ENCODE measurements at places on chromosomes 2 and 18. TPM values are rescaled to one million over a fixed set of nuclear protein-coding genes. Genes with fewer than 3 reads are reported as not detected.

DNA sequence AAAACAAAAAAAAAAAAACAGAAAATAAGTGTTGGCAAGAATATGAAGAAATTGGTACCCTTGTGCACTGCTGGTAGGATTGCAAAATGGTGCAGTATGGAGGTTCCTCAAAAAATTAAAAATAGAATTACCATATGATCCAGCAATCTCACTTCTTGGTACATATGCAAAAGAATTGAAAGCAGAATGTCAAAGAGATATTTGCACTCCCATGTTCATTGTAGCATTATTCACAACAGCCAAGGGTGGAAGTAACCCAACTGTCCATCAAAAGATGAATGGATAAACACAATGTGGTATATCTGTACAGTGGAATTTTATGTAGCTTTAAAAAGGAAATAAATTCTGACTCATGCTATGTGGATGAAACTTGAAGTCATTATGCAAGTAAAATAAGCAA is 72.8 kb upstream of the POU3F3 start:
- no peak for DNase-seq

- no peak for DNase-seq
Observed at GRCh38 chr2:127426501-127427354, 8.5 kb downstream of the PROC start.

DNA sequence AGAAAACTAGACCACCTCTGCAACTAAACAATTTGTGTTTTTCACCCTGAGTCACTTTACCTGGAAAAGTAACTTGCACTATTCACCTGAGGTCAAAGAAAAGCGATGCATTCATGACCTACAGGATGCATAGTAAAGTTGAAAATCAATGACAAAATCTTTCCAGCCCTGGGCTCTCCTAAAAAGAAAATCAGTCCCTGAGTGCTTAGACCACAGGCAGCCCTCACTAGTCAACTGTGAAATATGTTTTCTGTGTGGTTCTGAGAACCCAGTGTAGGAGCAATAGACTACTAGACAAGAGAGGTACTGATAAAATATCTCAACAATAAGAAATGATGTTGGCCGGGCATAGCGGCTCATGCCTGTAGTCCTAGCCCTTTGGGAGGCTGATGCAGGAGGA is 133.1 kb downstream of the TXNL1 start:
- DNase-seq = no peak

DNA sequence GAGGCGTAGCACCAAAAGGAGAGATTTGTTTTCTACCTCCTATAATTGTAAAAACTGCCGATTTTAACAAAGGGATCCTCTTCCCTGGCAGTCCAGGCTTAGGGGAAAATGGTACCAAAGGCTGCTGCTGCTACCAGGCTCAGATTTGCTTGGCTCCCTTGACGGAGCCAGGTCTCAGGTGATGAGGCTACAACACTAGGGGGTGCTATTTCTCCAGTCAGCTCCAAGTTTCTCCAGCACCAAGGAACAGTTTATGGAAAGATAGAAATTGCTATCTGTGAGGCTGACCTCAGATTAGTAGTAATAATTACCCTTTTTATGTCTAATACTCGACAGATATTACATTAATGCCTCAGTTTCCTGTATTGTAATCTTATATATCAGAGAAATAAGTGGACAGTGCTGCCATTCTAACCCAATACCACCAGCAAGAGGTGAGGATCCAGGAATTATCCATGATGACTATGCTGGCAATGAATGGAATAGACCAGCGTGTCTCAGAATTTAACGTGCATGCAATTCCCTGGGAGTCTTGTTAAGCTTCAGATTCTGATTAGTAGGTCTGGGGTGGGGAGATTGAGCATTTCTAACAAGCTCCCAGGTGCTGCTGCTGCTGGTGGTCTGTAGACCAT is 111.3 kb downstream of the ESCO1 start:
- peak; percentile 54 for DNase-seq

GRCh38 chr2:143852759-143853158 is 667.2 kb downstream of the ZEB2 start:
- DNase-seq = no peak

GRCh38 chr2:28381225-28382180 is 11.2 kb upstream of the FOSL2 start:
- no peak for DNase-seq

DNA sequence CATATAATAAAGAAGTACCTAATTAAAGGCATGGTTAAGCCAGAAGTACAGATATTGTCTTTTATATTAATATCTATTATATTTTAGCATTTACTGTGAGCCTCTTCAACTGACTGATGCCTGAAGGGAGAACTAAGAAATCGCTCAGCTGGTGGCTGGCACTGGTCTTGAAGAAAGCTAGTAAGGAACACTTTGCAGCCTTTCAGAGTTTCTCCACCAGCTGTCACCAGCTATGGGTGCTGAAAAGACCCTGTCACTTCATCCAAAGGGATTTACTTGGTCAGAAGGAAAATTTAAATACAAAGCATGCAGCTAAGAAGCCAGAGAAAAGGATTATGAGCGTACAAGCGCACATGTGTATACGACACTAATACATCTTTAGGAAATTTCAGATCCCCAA is 525.9 kb downstream of the TMEM182 start:
- no peak for DNase-seq

- no peak for DNase-seq
Observed at GRCh38 chr2:237321746-237322145, 92.2 kb downstream of the COL6A3 start.

DNA sequence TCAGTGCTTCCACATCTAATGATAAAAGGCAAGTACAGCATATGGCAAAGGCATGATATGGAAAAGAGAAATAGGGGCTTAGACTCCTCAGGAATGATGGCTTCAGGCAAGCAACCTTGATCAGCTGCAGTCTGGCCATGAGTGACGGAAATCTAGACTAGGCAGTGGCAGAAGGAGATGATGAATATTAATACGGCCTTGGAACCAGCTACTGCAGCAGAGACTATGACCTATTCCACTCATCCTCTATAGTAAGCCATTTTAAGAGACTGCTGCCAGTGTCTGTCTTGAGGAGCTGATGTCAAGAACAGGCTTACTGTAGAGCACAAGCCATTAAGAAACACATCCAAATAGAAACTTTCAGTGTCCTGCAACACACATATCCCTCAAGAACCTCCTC is 23.7 kb downstream of the ASXL2 start:
- DNase-seq = no peak

DNA sequence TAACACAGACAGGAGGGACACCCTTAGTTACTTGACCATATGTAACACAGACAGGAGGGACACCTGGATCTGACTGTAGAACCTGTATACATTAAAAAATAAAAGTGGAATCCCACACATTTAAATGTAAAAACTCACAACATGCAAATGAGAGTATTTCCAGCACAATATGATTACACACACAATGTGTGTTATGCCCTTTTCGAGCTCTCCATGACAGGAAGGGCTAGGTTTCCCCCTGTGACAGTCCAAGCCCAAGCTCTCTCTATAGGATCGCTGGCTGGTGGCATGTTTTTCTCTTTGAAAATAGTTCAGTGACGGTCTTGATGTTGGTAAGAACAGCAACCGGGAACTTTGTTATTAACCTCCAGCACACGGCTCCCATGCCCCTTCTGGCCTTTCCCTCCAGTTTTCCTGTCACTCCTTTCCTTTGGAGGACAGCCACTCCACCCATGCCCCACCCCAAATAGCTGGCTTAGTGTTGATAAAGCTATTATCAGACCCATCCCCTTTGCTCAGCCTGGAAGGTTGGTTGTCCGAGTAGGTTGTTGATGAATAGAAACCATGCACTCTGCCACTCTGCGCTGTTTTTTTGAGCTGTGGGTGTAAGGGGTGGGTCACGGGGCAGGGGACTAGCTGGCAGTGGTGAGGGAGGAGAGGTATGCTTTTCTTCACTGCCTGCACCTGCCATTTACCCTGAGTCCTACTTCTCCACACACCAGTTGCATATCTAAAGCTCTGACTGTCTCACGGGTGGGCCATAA is 2.7 kb downstream of the RASGRP3 start:
- DNase-seq = no peak

DNA sequence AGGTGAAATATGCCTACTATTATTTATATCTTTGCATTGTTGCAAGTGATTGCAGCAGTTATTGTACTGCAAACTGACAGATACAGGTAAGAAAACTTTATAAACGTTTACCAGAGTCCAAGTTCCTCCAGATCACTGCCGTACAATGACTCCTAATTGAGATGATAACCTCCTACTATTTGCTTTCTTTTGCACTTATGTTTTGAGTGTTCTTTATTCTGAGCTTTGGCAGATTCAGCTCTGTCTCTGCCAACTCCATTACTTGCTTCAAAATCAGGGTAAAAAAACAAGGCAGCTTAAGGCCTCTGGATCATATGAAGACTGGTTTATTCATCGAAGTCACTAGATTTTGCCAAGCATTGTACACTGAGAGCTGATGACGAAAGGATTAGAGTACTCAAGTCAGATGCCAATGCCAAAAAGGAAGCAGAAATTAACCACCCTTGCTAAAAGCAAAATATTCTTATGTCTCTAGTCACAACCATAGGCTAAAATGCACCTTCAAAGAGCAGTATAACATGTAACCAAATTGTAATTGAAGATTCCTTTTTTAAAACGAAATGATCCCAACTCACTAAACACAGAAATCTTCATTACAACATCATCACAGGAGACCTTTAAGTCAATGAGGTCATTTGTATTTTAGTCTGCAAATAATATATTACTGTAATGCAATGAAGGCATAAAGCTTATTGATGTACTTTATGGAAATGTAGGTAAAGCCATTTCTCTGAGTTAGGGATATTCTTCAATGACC is 10.5 kb upstream of the IKZF2 start:
- peak; percentile 50 for DNase-seq

- peak; percentile 60 for DNase-seq
Observed at GRCh38 chr18:31555971-31556747, 35.5 kb upstream of the TTR start.

DNA sequence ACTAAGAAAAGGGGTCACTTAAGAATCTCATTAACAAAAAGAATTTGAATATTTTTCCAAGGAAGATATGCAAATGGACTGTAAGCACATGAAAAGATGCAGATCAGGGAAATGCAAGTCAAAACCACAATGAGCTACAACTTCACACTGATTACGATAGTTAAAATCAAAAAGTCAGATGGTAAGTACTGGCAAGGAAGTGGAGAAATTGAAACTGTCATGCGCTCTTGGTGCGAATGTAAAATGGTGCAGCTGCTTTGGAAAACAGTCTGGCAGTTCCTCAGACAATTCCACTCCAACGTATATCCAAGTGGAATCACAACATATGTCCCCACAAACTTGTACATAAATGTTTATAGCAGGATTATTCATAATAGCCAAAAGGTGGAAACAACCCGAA is 81.4 kb downstream of the MSH2 start:
- DNase-seq = no peak

DNA sequence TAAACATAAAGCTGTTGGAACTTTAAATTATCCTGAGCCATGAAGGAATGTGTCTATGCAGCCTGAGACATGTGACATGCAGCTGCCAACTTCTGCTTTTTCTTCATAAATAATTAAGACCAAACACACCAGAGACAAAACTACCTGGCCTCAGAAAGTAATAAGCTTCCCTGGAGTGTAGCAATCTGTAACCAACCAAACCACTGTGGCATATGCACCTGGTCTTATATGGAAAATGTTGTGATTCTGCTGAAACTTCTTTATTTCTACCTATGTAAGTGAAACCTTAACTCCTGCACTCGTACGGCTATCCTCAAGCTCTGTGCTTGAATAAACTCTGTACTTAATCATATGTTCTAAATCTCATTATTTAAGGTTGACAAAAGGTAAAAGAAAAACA is 515.0 kb downstream of the TMEM182 start:
- DNase-seq = no peak

GRCh38 chr2:72794572-72794971 is 31.3 kb downstream of the EXOC6B start:
- DNase-seq = peak; percentile 47

GRCh38 chr2:162914161-162914560 is 75.6 kb upstream of the KCNH7 start:
- peak; percentile 37 for DNase-seq

GRCh38 chr2:166074011-166074410 is 53.8 kb downstream of the SCN1A start:
- DNase-seq = no peak

- no peak for DNase-seq
Observed at GRCh38 chr2:182406221-182406620, 20.6 kb downstream of the PDE1A start.

DNA sequence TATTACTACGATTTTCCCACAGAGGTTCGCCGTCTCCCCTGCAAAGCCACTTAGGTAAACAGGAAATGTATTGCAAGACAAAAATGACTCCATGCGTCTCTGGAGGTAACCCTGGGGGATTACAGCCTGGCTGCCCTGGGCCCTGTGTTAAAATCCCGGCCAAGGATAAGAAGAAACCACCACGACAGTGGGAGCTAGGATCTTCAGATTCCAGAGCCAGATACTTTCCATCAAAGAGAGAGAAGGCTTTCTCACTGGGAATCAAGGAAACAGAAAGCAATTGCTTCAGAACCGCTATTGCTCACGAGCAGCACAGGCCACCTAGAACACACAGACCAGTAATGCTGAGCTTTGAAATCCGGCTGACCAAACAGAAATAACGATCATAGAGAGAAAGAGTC is 97.9 kb upstream of the ZNF516 start:
- no peak for DNase-seq

RNF125 gene
- 0.07 TPM for total RNA-seq

GTF3C2 gene
- total RNA-seq = 32.3 TPM

PREB gene
- total RNA-seq = 74.8 TPM

PAIP2B gene
- total RNA-seq = 0.81 TPM

SS18 gene
- total RNA-seq = 151 TPM

GRHL1 gene
- total RNA-seq = 3.2 TPM

GPR45 gene
- total RNA-seq = not detected

PDE11A gene
- 0.49 TPM for total RNA-seq

NEUROD1 gene
- total RNA-seq = 0.44 TPM

Measured in M059J (cell line).